Inflammatory macrophage treated with lipopolysaccharide for 1 hour (primary cell): ENCODE measurements at places on chromosomes 11 and 22.

DNA sequence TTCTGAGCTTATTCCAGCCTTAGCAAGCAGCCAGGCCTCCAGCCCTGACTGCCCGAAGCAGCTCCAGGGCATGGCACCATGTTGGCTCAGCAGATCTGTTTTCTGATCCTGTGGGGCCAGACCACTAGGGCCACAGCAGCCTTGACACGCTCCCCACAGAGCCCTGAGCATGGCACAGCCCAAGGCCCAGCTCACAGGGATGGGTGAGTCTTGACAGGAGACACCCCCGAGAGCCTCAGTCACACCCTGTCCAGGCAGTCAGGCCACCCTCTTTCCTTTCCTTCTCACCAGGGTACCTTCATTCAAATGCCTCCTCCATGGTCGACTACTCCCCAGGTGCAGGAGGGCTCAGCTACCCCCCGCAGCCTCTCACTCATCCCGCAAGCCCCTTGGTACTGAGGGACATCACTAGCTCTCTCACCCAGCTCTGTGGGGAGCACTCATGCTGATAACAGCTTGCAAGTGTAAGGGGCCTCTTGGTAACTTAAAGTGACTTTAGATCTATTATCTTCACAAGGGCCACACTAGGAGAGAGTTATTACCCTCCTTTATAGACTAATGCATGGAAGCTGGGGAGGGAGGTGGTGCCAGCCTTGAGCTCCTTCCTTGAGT lies 3.9 kb upstream of the CDC42BPG start:
- DNase-seq, result no peak

DNA sequence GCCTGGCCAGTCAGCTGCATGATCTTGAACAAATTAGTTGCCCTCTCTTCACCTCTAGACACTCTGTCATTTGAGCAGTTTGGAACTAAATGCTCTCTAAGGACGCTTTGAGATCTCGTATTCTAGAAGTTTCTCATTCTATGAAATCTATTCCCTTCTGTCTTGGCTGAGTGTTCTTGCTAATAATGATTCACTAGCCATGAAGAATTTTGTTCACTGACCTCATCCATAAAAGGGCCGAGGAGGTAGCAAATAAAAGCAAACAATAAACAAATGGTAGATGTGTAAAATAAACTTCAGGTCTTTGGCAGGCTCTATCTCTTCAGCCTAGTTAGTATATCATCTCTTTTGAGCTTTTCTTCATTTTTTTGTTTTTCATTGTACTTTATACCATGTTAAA lies 76.6 kb downstream of the USP35 start:
- DNase-seq, result no peak

DNA sequence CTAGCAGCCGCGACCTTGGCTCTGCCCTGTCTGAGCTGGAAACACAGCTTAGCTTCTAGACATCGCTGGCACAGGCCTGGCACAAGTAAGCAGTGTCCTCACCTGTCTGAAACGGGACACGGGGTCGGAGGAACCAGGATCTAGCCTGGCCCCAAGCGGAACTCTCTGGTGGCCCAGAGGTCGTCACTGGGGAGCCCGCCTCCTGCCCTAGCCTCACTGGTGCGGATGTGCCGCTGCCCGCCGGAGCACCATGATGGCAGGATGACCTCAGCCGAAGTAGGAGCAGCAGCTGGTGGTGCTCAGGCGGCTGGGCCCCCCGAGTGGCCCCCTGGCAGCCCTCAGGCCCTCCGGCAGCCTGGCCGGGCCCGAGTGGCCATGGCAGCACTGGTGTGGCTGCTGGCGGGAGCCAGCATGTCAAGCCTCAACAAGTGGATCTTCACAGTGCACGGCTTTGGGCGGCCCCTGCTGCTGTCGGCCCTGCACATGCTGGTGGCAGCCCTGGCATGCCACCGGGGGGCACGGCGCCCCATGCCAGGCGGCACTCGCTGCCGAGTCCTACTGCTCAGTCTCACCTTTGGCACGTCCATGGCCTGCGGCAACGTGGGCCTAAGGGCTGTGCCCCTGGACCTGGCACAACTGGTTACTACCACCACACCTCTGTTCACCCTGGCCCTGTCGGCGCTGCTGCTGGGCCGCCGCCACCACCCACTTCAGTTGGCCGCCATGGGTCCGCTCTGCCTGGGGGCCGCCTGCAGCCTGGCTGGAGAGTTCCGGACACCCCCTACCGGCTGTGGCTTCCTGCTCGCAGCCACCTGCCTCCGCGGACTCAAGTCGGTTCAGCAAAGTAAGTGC lies 871 bp downstream of the SLC35E4 start:
- no peak for DNase-seq

- no peak for DNase-seq
Measured at GRCh38 chr11:113420808-113421207, 33.2 kb downstream of the ANKK1 start.

- DNase-seq, result no peak
Measured at GRCh38 chr22:46433318-46433717, 97.8 kb downstream of the TRMU start.

DNA sequence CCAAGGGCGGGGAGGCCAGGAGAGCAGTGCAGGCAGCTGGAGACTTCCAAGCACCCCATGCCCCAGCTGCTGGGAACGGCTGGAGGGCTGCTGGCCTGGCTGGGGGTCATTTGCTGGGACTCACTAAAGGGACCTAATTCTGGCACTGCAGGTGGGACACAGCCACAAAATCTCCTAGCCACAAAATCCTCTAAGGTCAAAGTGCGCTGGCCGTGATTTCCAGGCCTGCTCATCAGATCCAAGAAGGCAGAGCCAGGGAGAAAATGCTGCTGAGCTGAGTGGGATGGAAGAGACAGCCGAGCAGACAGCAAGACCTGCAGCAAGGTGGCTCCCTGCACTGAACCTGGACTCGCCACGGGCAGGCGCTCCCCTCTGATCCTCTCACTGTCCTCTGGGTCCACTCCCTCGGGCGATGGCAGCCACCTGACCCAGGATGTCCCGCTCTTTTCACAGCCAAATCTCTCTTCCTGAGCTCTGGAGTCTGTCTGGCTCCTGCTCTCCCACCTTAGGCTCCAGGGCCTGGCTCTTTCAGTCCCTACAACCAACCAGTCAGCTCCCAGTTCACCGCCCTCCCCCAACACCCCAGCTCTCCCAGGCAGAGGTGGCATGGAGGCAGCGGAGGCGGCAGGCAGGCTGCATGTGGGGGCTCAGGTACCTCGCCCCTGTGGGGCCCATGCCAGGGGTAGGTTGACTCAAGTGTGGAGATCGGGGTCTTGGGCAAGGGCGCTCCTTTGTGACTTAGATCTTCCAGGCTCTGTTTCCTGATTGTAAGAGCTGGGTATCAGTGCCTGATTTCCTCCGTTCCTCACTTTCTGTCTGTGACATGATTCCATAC lies 14.5 kb downstream of the OVOL1 start:
- no peak for DNase-seq

DNA sequence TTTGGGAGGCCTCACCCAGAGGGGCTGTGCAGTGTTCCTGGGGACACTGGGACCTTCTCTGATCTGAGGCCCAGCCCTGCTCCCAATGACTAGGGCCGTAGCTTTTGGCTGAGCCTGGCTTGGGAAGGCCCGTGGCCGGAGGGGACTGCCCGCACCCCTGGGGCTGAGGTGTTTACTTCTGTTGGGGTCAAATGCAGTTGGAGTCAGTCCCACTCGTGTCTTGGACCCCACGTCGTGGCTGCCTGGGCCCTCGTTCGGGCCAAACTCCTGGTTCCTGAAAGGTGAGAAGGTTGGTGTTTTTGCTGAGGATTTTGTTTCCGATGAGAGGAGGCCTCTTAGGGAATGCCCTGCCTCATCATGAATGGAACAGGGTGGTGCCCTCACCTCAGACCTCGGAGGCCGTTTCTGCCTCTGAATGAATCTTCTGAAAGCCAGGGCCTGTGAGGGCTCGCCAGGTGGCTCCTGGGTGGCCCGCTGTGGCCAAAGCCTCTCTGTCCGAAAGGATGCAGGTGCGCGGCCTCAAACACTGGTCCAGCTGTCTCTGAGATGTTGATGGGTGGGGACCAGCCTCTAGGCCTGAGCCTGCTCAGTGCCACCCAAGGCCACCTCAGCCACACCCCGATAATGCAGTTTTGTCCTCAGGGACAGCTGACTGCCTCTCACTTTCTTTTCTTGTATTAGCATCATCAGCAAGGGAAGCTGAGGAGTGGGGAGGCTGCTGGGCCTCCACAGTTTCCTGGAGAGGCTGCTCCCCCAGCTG lies 40.3 kb upstream of the A4GALT start:
- no peak for DNase-seq

DNA sequence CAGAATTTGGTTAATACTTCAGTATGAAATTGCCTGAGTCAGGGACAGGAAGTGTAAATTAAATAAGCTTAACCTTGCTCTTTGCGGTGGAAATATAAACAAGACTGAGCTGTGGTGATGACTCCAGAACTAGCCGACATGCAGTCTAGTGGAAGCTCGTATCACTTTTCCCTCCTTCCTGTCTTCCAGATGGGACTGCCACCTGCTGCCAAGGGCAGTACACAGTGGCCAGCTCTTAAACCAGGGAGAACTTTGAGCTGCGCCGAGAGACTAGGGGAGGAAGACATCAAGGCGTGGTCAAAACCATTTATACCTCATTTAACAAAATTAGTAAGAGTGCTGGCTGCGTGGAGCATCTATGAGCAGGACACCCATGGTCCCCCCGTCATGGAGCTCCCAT lies 31.3 kb upstream of the CTTN start:
- DNase-seq, result no peak

GRCh38 chr11:66617155-66617834 lies 865 bp downstream of the RBM14 start:
- peak; percentile 92 for DNase-seq

GRCh38 chr22:44351685-44352377 lies 39.1 kb upstream of the SHISAL1 start:
- peak; percentile 60 for DNase-seq

DNA sequence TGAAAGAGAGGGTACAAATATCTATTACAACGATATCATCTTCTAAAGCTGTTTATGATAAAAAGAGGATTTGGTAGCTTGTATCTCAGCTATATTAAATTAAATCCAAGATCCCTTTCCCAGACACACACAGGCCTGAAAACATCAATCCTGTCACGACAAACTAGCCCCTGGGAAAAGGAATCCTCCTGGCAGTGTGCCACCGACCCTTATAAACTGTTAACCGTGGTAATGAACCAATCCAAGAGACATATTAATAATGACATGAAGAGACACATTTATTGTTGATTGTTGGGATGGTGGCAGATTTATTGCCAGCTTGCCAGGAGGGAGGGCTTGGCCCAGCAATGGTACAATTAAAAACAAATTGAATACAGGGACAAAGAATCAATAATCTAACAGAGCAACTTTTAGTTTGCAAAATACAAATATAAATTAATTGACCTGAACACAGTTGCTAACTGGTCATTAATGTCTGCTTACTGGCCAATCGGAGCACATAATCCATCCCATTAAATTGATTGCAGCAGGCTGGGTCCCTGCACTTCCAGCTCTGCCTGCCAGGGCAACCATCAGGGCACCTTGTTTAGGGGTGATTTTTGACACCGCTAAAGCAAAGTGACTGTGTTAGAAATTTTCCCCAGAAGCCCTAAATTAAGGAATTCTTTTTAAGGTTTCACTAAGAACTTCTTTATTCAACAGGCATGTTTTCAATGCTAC lies 887.6 kb downstream of the OPCML start:
- DNase-seq, result no peak

GRCh38 chr11:77038825-77039326 lies 4.7 kb downstream of the B3GNT6 start:
- DNase-seq, result peak; percentile 4

DNA sequence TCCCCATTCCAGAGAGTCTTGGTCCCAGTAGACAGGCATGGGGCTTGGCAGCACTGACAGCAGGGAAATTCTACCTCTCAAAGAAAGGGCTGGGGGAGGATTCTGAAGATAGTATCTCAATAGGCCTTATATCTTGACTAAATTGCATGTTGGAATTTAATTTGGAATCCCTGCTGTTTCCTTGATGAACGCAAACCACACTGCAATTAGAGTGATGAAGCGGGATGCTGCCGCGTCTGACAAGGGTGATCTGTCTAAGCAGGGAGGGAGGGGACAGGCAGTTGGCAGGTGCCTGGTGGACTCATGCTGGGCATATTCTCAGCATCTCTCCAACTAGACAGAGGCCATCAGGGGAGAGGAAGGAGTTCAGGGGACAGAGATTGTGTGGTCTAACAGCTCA lies 48.4 kb downstream of the COMMD9 start:
- no peak for DNase-seq

DNA sequence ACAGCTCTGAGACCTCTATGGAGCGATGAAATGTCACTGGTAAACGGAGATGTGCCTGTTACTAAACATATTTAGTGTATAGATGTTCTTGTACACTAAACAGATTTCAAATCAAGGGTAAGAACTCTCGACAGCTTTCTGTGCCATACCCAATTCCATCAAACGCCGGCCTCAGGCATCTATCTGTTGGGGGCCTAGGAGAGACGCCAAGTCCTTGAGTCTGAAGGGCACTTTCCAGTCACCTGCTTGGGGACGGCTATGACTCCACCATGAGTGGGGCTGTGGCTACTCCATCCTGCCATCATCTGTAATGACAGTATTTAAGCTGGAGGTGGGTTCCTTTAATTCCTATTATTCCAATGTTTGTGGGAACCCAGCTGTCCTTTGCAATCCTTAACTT lies 87.8 kb downstream of the SHANK2 start:
- no peak for DNase-seq

DNA sequence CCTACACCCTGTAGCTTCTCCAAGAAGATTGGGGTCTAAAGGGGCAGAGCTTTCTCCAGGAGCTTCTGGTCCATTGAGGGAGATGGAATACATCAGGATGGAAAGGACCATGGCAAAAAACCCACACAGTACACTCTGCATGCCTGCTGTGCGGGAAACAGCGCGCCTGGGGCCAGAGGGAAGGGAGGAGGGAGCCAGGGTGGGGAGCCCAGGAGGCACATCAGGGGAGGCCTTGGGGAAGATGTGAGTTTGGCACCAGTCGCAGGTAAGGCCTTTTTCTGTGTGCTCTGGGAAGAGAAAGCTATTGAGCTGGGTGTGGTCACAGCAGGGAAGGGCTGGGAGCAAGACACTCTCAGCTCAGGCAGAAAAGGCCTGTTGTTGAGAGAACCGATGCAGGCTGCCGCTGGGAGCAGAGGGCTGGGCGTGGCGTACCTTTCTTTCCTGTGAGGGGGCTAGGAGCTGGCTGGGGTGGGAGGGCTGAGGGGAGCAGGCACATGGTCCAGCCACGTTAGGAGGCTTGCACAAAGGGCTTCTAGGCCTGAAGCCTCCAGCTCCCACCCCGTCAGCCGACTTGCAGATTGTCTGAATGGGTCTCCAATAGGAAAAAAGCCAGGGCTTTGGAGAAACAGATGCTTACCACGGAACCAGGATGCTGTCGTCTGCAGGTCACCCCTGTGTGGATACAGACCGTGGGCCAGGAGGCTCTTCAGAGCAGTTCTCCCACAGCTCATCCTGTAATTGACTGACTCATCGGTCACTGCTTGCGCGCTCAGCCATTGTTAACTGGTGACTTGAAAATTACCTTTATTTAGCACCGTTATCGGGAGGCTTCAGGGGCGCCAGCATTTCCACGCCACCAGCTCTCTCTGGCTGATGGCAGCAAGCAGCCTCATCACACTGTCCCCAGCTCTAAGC lies 237.3 kb downstream of the ST3GAL4 start:
- DNase-seq, result no peak

DNA sequence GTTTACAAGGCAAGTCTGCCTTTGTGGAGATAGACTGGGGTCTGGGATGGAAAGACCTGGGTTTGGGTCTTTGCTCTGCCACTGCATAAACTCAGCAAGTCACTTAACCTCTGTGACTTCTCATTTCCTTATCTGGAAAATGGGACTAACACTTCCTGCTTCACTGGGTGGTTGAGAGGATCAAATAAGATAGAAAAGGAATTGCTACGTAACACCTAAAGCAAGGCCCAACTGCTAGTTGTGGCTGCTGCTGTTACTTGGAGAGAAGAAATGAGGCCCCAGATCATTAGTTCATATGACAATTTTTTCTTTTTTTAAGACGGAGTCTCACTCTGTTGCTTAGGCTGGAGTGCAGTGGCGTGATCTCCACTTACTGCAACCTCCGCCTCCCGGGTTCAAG lies 5.9 kb downstream of the PTPRJ start:
- no peak for DNase-seq
